ENCODE measurements at places on chromosomes 12 and 14. TPM values are rescaled to one million over a fixed set of nuclear protein-coding genes. Genes with fewer than 3 reads are reported as not detected.

DNA sequence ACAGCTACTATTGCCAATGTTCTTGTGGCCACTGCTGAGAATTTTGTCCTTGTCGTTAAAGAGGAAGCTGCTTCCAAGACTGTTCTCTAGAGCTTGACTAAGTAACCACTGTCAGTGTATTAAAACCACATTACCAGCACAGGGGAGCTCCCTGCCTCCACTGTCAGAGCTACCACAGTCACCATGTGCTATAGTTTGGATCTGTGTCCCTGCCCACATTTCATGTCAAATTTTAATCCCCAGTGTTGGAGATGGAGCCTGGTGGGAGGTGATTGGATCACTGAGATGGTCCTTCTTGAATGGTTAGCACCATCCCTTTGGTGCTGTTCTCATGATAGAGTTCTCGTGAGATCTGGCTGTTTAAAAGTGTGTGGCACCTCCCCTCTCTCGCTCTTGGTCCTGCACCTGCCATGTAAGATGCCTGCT is 23.2 kb upstream of the RAP1B start:
- no peaks in the 10 kb centered on the region for H3K4me1 ChIP-seq
- H3K27ac ChIP-seq = no peak overlapping the region
- no peak for DNase-seq

GRCh38 chr14:84749191-84749955 is 780.6 kb upstream of the FLRT2 start:
- H3K27me3 ChIP-seq = no peaks in the 10 kb centered on the region
- H3K4me3 ChIP-seq = no peak overlapping the region
- no peaks in the 10 kb centered on the region for H3K4me1 ChIP-seq
- H3K36me3 ChIP-seq = no peaks in the 10 kb centered on the region
- no peak overlapping the region for H3K27ac ChIP-seq
- DNase-seq = no peak

GRCh38 chr12:120979220-120979861 is 998 bp downstream of the HNF1A start:
- H3K4me3 ChIP-seq = no peak overlapping the region
- no peaks in the 10 kb centered on the region for H3K36me3 ChIP-seq
- no peak overlapping the region for H3K27ac ChIP-seq
- DNase-seq = no peak
- H3K27me3 ChIP-seq = peaks cover 5% of the 10 kb centered on the region
- H3K4me1 ChIP-seq = no peaks in the 10 kb centered on the region

DNA sequence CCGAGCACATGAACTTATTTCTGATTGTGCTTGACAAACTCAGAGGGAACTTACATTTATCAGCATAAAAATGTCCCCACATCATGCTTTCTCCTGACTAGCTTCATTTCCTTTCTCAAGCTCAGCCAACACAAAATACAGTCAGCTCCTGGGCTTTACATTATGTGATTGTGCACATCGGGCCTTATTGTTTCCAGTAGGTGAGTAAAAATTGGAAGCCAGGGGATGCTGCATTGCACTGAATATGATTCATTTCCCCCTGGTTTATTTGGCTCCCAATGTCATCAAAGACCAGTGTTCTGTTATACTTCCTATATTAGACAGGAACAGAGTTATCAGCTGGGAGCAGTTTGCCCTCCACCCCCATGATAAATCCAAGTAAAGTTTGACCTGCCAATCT is 521.8 kb downstream of the RMST start:
- H3K27ac ChIP-seq = no peak overlapping the region
- H3K4me1 ChIP-seq = no peaks in the 10 kb centered on the region
- H3K27me3 ChIP-seq = no peaks in the 10 kb centered on the region
- no peak for DNase-seq

TAS2R7 gene
- total RNA-seq = 0.40 TPM
